ENCODE measurements at places on chromosomes 16 and 17. TPM values are rescaled to one million over a fixed set of nuclear protein-coding genes. Genes with fewer than 3 reads are reported as not detected.

DNA sequence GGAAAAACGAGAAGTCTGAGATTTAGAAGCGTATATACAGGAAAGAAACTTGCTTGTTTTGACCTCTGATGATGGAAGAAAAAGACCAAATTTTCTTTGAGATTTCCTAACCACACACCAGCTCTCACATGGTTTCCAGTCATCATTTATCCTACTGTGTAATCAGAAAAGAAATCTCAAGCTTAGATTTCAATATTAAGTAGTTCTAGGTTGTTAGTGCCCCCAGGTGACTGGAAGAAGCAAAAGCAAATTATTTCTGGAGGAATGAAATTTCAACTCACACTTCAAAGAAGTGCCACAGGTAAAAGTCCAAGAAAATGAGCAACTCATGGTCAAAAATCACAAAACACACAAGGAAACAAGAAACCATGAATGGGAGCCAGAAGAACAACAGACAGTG, 51.8 kb upstream of the KDM6B start:
- DNase-seq: no peak

Gene ZNF19
- total RNA-seq: 1.2 TPM

Gene GUCY2D
- not detected for total RNA-seq

GRCh38 chr17:45135978-45136791, 698 bp downstream of the ACBD4 start:
- DNase-seq: no peak

DNA sequence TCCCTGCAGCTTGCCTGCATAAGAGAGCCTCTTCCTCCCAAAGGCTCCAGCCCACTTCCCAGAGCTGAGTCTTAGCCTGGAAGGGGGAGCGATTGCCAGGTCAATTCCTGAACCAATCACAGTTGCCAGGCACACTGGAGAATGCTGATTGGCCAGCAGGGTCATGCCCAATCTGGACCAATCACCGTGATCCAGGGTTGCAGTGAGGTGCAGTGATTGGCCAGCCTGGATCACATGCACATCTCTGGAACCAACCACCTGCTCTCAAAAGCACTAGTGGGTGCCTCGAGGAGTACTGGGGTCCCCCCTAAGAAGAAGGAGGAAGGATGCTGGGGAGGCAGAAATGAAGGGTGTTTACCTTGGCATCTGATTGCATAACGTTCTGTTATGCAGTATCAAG, 18.4 kb downstream of the NAGPA start:
- no peak for DNase-seq

All from lung microvascular endothelial cell (primary cell).